KBM-7 (cell line): ENCODE measurements at places on chromosomes 13 and 19.

DNA sequence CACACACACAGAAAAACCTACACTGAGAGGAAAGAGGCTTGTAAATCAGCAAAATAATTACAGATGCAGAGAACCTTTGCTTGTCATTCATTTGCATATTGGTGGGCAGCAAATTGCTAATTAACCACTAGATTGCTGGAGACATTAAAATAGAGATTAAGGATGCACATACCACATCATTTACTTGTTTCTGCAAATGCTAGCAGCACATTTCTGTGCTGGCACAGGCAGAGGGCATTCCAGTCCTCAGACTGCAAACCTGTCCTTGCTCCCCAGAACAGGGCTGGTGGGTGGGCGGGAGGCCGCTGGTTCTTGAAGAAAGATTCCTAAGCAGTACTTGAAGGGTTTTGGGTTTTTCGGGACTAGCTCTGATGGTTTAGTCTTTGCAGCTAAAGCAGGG lies 941 bp upstream of the SIAH3 start:
- DNase-seq, result no peak

DNA sequence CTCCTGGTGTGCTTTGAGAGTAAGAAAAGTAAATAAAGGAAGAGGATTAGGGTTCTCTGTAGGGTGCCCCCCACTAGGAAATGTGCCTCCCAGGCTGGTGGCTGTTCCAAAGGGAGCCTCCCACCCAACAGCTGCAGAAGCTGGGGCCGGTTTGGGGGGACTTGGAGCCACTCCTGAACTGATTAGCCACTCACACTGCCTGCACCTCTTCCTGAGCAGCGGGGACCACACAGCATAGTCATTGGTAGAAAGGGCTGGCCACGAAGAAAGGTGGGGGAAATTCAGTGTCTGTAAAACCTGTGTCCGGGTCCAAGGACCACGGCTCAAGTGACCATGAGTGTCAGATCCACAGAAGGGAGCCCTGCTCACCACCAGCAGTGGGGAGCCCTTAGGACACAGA lies 55.6 kb downstream of the SPACA7 start:
- DNase-seq, result no peak

DNA sequence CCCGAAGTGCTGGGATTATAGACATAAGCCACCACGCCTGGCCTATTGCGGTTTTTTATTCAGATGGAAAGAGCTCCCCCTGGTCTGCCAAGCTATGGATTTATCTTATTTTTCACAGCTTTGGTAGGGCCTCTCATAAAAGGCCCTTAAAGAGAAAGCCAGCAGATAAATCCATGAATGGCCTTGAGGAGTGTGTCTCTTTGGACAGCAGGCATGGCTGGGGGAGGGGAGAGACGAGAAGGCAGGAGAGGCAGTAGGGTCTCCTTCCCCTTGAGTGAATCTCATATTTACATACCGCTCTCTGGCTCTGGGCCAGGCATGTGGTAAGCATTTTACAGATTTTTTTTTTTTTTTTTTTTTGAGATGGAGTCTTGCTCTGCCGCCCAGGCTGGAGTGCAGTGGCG lies 25.2 kb downstream of the MARK4 start:
- DNase-seq, result peak; percentile 19

DNA sequence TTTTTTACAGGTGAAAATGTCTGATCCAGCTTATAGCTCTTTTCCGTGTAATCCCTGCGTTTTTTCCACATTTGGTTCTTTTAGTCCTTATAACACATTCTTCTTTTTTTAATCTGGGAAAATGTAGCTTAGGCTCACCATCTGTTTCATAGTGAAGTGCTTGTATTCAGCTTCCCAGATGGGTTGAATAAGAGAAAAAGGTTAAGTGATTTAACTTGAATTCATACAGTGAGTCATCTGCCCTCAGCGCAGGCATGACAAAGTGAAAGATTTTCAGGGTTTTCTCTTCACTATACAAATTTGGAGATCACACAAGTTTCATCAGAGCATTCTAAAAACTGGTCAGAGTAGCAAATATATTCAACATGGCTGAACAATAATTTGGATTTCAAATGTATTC lies 224.8 kb downstream of the SPRY2 start:
- no peak for DNase-seq

GRCh38 chr13:112073245-112074138 lies 6.5 kb downstream of the SOX1 start:
- DNase-seq, result no peak

GRCh38 chr13:108903613-108904012 lies 274.2 kb downstream of the MYO16 start:
- DNase-seq, result no peak

DNA sequence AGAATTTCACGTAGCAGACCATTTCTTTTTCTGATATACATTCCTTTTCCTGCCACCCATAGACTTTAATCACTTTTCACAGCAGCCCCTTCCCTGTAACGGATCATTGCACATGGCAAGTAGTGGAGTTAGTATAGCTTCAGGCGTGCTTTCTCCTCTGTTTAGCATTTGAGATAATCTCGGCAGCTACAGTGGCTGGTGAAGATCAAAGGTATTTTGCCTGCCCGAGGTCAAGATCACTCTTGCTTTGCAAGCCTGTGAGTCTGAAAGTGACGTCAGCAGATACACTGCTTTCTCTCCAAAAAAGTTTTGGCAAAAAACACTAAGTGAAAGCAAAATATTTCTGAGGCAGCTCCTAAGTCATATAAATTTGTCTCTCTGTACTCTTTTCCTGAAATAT lies 260.0 kb downstream of the NDFIP2 start:
- DNase-seq, result no peak

- no peak for DNase-seq
Measured at GRCh38 chr19:38528213-38528755, 89.5 kb downstream of the MAP4K1 start.
